ENCODE measurements at places on chromosomes 7 and 10.

DNA sequence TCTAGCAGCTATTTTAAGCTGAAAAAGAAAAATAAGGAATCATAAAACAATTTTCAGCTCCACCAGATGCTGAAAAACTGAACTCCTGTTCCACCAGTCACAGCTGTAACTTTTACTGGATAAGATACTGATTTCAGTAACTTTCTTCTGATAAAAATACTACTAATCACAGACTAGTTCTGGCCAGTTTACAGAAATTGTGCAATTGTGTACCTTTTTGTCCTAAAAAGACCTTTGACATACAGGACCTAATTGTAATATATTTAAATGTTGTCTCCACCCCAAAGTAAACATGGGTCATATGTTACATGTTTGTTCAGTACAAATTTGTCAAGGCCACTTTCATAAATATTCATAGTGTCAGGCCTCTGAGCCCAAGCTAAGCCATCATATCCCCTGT is 27.1 kb upstream of the PIP start:
- DNase-seq: no peak

DNA sequence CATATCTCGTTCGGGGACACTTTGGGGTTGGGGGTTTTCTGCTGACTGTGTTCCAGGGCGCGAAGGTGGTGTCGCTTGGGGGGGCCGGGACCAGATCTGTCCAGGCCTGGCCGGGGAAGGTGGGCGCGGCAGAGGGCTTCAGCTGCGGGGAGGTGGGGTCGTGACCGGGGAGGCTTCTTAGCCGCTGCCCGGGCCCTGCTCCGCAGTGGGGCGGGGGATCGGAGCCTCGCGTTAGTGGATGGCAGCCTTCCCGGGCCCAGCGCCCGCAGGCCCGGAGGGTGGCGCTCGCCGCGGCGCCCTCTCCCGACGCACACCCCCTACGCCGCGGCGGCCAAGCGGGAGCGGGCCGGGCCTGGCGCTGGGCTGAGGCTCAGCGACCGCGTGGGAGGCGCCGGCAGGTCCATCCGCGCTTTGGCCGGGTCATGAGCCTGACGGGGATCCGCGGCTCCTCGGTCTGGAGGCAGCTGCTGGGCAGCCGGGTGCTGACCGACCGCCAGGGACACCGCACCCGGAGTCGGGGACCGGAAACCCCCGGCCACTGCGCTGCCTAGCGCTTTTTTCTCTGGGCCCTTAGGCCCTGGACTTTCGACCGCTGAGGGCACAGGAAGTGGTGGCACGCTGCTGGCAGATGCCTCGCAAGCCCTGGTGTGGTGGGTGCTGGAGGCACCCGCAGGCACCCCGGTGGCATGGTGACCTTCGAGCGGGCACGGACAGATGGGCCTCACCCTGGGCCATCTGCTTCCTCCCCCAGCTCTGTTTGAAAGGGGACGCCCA is 1.2 kb downstream of the AGAP3 start:
- peak; percentile 79 for DNase-seq

DNA sequence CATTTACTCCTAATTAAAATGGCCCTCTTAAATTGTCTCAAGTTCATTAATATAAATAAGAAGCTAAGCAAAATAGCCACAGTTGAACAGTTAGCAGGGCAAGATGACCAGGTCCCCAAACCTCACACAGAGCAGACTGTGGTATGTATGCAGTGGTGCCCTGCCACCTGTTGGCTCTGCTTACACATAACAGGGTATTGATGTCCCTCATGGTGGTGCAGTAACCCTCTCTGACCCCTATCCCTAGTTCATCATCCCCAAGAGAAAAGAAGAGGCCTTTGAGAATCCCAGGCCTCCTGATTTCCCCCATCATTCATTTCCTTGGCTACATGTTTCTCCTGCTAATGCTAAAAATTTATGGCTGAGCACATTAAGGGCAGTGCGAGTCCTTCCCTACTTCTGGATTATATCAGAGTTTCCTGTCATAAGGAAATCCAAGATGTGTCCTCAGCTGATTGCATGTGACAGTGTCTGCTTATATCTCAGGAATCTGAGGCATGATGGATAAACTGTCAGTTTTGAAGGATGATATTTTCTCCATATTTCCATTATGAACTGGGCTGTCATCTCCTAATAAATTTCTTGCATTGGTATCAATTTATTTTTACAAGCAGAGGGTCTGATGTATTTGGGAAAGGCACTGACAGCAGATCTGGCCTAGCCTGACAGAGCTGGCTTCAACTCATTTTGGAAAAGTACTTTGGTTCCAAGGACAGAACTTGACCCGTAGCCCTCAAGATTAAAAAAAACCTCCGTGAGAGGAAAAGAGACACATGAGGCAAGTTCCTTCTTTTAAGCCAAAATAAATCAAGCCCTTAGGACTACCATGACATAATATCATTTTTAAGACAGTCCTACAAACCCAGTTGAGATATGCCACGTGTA is 880.6 kb downstream of the LRMDA start:
- no peak for DNase-seq

DNA sequence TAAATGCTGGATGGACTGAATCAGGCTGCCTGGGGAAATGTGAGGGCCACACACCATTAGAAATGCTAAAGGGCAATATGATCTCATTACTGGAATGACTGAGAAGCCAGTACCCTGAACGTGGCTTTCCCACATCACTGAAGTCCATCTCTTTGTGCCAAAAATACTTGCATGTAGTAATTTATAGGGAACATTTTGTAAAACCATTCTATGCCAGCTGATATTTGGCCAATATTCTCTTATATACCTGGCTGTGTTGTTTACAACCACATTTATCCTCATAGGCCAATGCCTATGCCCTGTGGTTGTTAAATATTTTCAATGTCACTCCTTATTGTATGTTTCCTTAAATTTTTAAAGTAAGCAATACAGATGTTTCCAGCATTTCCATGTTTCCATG is 111.6 kb downstream of the C10orf90 start:
- DNase-seq: no peak

GRCh38 chr10:71326464-71326881 is 7.4 kb downstream of the SLC29A3 start:
- DNase-seq: no peak

DNA sequence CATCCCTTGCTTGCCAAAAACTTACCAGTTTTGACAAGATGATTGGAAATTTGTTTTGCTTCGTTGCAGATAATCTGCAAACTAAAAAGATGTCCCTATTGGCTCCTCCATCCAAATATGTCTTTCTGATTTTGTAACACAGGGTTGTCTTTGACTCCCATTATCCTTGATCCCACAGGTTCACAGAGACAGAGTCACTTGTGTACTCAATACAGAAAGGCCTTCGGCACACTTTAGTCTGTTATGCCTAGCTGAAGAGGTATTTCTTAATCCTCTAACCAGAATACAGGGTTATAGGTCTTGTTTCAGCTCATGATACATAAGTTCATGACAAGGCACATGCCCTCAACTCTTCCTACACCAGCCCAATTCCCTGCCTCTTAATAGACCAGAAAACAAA is 10.7 kb upstream of the CNNM1 start:
- DNase-seq: no peak

DNA sequence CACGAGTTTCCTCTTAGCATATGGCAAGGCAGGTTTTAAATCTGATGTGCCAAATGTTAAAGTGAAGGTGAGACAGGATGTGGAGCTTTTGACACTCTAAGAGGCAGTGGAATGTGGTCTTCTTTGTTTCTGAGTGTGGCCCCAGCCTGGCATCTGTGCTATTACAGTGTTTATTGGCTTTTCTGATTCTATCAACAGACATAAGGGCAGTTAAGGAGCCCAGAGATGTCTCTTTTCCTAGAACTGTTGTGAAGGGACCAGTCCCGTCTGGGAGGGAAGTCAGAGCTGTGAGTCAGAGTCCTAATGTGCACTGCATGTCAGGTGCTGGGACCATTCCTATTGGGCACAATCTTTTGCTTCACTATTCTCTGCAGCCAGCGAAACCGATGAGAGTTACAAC is 32.5 kb downstream of the TRUB1 start:
- no peak for DNase-seq

- DNase-seq: no peak
Measured at GRCh38 chr7:99791021-99791420, 7.0 kb upstream of the CYP3A4 start.

DNA sequence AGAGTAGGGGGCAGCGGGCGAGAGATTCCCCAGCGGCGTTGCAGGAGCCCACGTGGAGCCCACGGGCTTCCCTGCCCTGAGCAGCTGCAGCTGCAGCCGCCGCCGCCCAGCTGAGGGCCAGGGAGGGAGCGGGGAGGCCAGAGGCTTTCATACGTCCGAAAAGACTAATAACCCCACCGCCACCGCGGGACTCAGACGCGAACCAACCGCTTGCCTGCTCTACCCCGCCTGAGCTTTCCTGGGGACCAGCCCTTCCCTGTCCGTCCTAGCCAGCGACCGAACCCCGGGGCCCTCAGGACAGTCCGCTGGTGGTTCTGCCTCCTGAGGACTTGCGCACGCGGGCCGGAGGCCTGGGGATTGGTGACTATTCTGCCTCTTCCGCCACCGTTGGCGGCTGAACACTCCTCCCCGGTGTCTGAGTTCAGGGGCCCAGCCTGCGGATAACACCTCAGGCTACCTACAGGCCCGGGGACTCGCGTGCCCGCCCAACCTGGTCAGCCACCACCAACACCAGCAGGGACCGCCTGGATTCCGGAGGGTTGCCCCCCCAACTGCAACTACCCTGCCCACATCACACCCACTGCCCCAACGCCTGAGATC is 18.4 kb downstream of the IFT22 start:
- no peak for DNase-seq

GRCh38 chr7:100360135-100360854 is 2.4 kb downstream of the PILRB start:
- no peak for DNase-seq

DNA sequence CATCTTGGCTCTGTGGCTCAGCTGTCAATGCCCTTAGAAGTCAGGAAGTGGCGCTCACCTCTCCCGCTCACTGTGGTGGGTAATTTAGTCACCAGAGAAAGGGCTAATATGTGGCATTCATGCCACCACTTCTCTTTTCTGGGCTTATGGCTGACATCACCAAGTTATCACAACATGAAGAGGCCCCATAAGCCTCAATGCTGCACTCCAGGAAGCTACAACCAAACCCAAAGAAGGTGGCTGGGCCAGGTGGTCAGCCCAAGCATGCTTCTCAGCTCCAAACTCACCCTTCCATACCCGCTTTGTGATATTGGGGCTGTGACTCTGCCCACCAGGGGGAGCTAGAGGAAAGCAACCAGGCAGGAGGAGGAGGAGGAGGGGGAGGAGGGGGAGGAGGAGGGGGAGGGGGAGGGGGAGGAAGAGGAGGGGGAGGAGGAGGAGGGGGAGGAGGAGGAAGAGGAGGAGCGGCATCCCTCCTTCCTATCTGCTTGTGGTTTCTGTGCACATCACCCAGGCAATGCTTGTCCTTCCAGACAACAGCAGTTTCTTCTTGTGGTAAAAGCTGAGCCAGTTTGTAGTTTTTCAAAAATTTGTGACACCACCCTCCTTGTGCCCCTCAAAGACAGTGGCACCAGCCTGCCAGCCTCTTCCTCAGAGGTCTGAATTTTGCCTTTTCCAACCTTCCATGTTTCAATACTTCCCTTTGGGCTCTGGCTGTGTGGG is 42.1 kb downstream of the CYP26A1 start:
- DNase-seq: no peak

- DNase-seq: no peak
Measured at GRCh38 chr10:116099023-116099420, 174.0 kb downstream of the GFRA1 start.

GRCh38 chr7:143884969-143885559 is 16.9 kb downstream of the TCAF1 start:
- DNase-seq: peak; percentile 84

GRCh38 chr10:21364196-21365114 is 161.0 kb downstream of the SKIDA1 start:
- DNase-seq: peak; percentile 48

GRCh38 chr7:6653071-6654003 is 16.2 kb downstream of the ZNF316 start:
- DNase-seq: no peak

DNA sequence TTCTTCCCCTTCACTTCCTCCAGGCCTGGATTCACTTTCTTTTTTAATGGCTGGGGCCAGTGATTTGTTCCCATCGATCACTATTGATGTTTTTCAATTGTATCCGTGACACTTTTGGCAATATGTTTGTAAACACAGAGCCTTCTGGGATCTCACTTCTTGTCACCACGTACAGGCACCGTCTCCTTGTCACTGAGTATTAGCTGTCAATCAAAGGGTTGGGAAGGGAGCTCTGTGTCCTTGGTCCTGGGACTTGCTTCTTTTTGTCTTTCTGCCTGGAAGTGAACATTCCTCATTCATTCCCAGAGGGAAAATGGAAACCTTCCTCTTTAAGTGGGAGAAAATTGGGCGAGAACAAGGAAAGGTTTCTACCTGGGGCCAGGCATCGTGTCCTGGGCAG is 157.4 kb downstream of the PLXNA4 start:
- no peak for DNase-seq

GRCh38 chr7:116582806-116583444 is 58.1 kb downstream of the CAV1 start:
- peak; percentile 46 for DNase-seq

- no peak for DNase-seq
Measured at GRCh38 chr7:136857573-136857972, 10.9 kb upstream of the CHRM2 start.

GRCh38 chr10:86658261-86658741 is 4.0 kb downstream of the OPN4 start:
- no peak for DNase-seq

DNA sequence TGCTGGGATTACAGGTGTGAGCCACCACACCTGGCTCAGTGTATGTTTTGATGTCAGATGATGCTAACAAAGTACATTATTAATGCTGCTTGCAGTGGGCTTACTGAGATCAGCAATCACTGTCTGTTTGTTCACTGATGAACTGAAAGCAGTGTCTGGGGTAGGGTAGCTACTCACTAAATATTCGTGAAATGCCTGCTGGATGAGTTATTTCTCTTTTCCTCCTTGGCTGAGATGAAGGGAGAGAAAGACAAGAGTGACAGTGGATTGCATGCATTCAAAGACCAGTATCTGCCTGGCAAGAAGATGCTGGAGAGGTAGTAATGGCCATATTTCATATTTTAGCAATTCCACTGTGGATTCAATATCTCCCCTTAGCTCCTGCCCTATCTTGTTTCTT is 32.3 kb downstream of the FAM107B start:
- DNase-seq: no peak

- no peak for DNase-seq
Measured at GRCh38 chr7:25148772-25149575, 23.9 kb upstream of the CYCS start.

DNA sequence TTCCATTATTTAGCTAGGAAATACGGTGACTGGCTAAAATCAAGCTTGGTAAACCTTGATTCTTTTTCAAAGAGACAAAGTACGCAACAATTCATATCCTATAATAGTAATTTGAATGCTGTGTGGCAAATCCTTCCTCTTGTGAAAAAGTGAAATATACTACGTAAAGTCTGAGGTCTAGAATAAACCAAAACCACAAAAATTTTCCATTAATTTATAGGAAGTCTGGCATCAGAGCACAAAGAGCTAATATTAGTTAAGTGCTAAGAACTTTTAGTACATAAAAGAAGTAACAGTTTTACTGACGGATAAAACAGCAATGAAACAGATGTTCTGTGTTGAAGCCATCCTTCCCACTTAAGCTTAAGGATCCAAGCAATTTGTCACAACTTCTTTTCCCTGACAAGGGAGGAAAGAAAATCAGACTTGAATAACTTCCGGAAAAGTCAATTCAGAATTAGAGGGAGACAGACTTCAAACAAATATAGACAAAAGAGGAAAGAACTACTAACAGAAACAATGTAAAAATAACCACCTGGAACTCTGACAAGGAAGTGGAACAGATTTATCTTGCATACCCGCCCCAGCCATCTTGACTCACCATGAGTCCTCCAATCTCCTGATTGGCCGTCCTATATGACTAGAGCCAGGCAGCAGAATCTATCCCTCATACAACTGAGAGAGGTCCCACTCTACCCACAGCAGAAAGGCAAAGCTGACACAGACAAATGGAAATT is 34.6 kb downstream of the RHEB start:
- peak; percentile 55 for DNase-seq

Data from hepatic stellate cell (primary cell).